ENCODE measurements at places on chromosomes 13 and 19.

DNA sequence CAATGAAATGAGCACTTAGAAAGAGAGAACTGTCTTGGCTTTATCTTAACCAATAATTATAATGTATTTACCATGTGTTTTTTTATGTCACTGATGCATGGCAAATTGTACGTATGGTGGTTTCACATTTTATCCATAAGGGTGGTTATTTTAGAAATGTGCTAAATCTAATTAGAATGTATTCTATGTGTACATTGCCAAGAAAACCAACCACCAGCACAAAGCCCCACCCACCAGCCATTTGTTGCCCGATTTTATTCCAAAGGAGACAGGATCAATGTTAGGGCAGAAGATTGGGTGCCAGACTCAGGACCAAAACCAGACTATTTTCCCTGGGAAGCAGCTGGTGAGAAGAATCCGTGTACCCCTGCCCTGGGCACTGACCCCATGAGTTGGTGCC is 63.0 kb upstream of the SOX1 start:
- no peak for DNase-seq

- DNase-seq: no peak
Measured at GRCh38 chr13:112752711-112753541, 63.1 kb downstream of the ATP11A start.

GRCh38 chr19:32289566-32290210 is 55.7 kb upstream of the ZNF507 start:
- no peak for DNase-seq

DNA sequence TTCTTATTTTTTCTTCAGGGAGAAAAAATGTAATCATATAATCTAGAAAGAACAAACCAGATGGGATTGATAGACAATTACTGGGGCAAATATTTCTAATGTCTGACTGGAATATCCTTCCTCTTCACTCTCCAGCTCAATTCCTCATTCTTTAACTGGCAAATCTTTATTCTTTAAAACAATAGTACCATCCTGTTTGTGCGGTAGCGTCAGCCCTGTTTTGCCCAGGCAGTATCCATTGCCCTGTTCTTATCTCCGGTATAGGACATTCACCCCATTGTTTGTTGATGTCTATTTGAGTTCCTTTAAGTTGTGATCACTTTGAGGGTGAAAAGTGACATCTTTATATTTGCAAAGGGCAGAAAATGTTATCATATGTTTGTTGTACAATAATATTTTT is 185.4 kb downstream of the POSTN start:
- DNase-seq: no peak

DNA sequence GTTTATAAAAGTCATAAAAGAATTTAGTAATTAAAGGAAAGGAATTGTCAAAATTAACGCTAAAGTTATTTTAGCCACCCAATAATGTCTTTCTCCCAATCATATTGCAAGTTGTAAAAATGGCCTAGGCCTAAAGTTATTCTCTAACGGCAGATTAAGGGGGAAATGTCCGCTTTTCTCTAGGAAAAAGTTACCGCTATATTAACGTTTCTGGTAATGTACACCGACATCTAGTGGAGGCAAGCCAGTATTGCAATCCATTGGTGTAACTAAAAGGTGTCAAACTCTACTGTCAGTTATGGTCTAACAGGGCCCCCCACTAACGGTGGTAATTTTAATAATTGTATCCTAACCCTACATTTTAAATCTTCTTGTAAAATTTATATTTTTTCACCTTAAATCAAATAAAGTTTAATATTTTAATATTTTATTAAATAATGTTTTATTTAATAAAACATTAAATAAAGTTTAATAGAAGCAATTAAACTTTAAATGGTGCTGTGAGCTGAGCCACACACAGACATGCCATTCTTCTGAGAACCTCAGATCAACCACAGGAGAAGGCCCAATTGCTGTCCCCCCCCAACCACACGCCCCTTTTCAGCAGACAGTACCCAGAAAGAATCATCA is 35.9 kb upstream of the ZSCAN5A start:
- no peak for DNase-seq

- no peak for DNase-seq
Measured at GRCh38 chr19:6739883-6740588, 556 bp downstream of the TRIP10 start.

- DNase-seq: no peak
Measured at GRCh38 chr13:50585674-50586413, 257.6 kb downstream of the DLEU7 start.

- DNase-seq: no peak
Measured at GRCh38 chr19:2315121-2315817, 7.3 kb upstream of the LINGO3 start.

GRCh38 chr19:37994823-37995130 is 87.8 kb downstream of the SIPA1L3 start:
- DNase-seq: no peak

GRCh38 chr13:98751367-98751782 is 1.1 kb downstream of the SLC15A1 start:
- no peak for DNase-seq

DNA sequence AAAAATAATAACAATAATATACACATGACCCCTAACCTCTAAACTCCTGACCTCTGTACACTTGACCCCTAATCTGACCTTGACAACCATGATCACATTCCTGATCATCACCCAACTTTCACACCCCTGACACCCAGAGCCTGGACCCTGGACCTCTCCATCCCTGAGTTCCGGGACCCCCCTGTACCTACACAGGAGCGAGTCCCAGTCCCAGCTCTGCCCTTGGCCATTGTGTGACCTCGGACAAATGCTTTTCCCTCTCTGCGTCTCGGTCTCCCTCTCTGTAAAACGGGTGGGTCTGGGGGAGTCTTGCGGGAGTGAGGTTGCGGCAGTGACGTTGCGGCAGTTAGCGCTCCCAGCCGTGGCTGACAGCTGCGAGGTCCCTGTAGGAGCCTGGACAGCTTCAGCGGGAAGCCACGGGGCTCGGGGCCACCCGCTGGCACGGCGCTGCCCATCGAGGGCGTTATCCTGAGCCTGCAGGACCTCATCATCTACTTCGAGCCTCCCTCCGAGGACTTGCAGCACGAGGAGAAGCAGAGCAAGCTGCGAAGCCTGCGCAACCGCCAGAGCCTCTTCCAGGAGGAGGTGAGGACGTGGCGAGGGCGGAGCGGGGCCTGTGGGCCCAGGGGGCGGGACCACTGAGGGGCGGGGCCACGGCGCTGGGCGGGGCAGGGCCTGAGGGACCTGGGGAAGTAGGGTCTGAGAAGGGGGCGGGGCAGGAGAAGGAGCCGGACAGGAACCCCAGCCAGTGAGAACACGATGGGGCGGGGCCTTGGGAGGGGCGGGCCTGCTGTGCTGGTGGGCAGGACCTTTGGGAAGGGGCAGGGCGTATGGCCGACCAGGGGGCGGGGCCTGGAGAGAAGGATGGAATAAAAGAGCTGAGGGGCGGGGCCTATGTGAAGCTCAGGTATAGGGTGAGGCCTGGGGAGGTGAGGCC is 19.2 kb downstream of the RYR1 start:
- no peak for DNase-seq

- DNase-seq: no peak
Measured at GRCh38 chr19:52992109-52993004, 21.4 kb upstream of the ERVV-1 start.
